WERI-Rb-1 (cell line): ENCODE measurements at places on chromosomes 5 and 9.

DNA sequence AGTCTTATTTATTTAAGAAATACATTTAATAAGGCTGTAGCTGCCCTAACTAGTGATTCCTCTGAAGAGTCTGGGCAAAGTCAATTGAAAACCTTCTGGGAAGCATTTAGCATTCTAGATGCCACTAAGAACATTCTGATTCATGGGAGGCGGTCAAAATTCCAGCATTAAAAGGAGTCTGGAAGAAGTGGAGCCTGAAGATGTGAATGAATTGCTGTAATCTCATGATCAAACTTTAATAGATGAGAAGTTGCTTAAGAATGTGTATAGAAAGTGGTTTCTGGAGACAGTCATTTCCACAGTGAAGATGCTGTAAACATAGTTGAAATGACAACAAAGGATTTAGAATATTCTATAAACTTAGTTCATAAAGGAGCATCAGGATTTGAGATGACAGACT is 61.4 kb downstream of the WDR41 start:
- no peak for DNase-seq

- no peak for DNase-seq
Measured at GRCh38 chr5:138985256-138985655, 110.1 kb upstream of the LRRTM2 start.

GRCh38 chr5:179914032-179914755 is 6.5 kb upstream of the TBC1D9B start:
- no peak for DNase-seq

- no peak for DNase-seq
Measured at GRCh38 chr9:99197987-99198386, 23.8 kb downstream of the ALG2 start.

- DNase-seq: no peak
Measured at GRCh38 chr9:75130621-75131230, 42.4 kb downstream of the OSTF1 start.

DNA sequence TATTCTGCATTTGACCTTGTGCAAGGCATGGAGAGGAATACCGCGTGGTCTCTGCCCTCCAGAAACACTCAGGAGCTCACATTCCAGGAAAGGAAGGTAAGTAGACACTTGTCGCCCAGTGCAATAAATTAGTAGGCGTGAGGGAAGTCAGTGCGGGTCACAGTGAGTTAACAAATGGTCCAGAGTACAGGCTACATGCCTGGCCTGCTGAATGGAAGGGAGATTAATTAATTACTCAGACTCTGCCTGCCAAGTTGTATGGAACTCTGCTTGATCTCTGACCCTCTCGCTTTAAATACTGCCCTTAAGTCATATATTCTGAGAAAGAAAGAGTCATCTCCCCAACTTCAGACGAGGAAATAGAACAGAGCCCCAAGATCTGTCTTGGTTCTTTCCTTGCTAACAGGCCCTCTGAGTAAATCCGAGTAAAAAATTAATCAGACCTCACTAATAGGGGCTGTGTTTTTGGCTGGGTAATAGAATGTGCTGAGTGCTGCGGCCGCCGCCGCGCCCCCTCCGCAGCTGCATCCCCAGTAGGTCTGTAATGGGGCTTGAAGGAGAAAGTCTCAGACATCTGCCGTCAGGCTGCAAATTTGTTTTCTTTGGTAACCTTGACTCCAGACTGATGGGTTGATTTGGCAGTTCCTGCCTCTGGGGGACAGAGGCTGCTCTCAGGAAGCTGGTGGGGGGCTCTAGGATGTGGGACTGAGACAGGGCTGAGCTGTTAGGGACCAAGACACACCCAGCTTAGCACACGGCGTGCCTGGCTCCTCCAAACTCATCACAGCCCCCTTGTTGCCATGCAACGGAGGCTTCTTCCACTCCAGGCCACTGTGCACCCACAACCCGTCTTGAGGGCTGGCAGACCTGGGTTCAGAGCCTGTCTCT is 144.4 kb downstream of the NSG2 start:
- DNase-seq: no peak

DNA sequence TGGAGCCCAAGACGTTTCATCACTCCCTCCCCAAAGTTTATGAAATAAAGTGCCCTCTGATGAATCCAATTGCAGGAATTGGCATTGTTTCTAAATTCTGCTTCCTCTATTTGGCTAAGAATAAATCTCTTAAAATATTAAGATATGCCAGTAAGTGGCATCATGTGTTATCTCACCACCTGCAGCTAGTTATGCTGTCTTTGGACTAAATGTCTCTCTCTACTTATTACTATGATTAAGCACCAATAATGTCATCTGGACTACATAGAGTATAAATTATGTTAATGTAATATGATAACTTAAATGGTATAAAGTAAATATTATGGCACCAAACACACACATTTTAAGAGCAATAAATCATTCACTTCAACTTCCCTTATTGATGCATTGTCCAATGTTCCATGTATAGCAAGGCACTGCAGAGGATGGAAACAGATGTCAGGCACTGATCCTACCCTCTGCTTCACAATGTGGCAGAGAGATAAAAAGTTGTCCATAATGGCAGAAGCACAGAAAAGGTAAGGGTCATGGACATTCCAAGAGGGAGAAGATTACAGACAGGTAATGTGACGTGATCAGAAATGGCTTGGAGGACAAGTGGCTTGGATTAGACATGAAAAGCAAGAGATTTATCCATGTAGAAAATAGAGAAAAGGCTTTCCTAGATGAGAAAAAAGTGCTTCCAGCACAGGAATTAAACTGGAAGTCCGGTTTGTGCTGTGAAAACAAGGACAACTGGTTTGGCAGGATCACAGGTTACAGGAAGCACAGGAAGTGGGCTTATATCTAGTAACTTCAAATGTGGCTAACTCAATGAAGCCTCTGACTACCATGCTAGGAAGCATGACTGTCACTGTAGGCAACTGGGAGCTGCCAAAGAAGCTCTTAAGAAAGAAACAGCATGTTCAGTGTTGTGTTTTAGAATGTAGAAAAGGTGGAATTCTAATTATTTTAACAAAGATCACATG is 26.7 kb downstream of the MARCHF11 start:
- no peak for DNase-seq

DNA sequence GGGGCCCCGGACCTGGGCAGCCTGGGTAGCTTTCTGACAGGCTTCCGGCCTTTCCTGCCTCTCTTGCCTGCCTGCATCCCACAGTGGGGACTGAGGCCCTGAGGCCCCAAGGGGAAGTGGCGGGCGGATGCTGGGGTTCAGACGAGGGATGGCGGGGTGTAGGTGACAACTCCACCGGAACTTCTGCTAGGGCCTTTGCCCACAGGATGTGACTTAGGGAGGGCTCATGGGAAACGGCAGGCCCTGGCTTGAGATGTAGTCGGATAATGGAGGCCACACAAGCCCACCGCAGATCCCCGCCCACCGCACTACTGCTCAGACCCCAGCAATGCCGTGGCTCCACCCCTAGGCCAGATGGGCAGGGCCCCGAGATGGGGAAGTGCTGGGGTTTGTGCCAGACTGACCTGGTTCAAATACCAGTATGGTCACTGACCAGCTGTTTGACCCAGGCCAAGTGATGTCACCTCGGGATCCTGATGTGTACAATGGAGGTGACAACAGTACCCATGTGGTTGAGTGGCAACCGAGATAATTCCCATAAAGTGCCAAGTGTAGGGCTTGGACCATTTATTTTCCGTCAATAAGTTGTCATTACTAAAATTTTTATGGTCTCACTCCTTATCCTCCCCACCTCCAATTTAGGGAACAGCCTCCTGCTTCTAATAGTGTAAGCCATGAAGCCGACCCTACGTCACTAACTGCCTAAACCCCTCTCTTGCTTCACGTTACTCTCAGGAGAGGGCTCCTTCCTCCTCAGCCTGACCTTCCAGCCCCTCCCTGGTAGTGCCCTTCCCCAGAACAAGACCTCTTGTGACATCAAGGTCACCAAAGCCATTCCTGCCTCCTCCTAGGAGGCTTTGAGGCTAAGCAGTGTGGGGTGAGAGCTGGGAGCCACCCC is 2.5 kb upstream of the CDK9 start:
- no peak for DNase-seq

DNA sequence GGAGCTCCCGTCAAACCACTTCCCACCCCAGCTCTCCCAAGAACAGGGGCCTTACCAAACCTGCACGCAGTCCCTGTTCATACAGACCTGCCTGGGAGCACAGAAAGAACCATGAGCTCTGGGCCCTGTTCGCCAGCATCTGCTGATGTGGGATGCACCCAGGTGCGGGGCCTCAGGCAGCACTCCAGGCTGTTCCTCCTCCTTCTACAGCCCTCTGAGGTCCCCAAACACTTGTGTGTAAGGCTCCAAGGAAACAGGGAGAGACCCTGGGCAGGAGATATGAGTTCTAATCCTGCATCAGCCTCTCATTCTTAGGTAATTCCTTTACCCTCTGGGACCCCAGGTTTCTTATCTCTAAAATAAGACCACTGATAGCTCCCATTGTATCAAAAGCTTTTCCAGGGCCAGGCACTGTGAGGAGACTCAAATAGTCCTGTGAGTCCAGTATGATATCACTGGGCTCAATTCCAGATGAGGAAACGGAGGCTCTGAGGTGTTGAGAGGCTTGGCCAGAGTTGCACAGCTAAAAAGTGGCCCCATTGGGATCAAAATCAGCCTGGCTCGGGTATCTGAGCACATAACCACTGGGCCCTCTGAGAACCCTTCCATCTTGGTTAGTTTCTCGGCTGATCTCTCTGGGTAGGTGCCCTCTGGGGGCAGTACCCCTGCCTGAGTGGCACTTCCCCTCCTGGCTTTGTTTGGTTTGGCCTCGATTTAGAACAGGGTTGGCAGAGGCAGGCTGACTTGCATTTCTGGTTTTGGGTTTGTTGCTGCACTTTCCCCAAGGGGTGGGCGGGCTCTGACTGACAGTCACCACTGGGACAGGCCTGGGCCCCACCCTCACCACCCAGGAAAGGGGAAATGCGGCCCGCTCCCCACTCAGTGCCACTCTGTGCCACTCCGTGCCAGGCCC is 116.8 kb downstream of the RGS3 start:
- DNase-seq: no peak

- peak; percentile 87 for DNase-seq
Measured at GRCh38 chr9:100437860-100438805, 11.2 kb downstream of the MSANTD3 start.

DNA sequence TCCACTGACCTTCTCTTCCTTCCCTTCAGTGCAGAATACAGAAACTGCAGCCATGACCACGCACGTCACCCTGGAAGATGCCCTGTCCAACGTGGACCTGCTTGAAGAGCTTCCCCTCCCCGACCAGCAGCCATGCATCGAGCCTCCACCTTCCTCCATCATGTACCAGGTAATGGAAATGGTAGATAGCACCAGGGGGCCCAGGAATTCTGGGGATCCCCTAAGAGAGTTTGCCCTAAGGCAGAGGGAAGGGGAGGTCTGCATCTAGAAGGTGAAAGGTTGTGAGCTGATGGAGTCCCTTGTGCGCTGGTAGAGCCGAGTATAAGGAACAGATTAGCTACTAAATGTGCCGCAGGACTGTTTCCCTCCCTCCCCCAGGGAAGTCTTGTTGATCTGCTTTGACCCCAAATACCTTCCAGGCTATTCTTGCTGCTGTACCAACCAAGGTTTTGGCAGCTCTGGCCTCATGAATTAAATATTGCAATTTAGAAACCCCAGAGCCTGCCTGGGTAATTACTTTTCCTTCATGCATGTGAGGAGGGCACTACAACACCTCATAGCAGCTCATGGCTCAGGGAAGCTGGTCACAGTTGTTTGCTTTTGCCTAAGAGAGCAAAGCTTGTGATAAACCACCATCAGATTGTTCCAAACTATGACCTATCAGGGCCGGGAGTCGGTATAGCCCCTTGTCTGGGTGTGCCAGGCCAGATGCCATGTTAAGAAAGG is 19.6 kb downstream of the CYFIP2 start:
- DNase-seq: no peak

DNA sequence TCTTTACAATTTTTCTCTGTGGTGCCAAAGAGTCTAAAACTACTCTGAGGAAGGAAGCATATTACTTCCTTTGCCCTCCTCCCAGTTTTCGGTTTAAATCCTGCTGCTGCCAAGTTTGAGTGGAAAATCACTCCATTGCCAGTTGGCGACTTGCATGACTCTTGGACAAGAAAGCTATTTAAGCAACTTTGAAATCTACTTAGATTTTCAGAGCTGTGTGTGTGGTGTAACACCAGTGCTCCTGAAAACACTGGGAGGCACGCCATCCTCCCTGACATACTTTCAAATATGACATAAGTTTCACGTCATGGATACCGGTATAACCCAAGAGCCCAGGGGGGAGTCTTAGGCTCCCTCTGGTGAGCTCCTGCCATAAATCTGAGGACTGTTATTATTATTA is 83.5 kb upstream of the RIOK2 start:
- no peak for DNase-seq

DNA sequence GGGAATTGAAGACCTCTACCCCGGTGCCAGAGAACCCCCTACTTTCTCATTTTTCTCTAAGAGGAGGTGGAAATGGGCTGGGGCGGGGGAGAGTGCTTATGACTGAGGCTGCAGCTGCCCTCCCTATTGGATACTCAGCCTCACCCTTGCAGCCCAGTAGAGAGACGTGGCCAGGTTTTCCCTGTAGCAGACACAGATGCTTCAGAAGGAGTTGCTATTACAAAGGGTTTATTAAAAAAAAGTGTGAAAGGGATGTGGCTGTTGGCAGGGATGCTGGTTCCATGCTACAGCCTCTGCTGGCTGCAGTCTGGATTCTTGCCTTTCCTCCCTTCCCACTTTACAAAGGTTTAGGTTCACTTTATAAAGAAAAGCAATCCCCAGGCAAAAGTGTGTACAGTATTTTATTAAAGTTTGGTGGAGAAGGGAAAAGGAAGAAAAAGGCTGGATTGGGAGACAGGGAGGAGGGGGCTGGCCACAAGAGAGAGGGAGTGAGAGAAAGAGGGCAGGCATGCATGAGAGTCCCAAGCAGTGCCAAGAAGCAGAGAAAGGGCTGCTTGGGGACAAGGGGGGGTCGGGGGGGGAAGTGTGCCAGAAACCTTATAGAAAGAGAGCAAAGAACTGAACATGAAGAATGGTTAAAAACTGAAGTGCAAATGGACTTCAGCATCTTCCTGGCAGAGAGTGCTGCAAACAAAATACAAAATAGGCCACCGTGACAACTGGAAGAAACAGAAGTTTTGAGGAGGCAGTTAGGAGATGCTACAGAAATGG is 29.5 kb upstream of the NFIB start:
- no peak for DNase-seq

- DNase-seq: peak; percentile 8
Measured at GRCh38 chr5:1003296-1003937, 5.2 kb upstream of the NKD2 start.

DNA sequence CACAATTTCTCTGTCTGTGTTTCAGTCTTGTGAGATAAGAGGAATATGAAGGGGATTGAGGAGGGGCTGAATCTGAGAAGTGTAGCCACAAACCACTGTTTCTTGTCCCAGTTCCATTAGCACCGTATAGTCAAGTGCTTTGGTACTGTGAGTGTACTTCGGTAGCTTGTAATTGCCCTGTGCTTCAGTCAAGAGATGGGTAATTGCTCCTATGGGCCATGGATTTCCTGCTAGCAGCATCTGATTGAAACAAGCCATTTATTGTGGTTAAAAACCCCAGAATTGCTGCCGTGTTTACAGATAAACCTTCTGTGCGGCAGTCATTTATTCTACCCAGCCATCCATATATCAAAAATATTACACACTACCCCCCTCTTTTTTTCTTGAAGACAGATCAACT is 98.6 kb downstream of the MAT2B start:
- DNase-seq: no peak

GRCh38 chr5:157541447-157542118 is 34.0 kb downstream of the ADAM19 start:
- DNase-seq: no peak
